ENCODE measurements at places on chromosomes 4 and X.

DNA sequence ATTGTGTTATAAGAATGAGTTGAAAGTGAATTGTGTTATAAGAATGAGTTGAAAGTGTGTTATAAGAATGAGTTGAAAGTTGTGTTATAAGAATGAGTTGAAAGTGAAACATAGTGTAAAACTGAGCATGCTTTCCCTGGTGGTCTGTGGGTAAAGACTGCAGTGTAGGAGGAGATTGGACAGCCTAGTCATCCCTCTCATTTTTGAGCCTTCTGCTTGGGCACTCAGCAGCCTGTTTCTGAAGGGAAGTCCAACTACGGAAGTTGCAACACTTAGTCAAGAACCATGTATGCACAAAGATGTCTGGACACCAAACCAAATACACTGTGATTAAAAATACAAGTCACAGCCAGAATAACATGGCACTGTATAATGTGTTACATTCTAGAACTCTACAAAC is 72.6 kb downstream of the ANK2 start:
- no peak for DNase-seq

DNA sequence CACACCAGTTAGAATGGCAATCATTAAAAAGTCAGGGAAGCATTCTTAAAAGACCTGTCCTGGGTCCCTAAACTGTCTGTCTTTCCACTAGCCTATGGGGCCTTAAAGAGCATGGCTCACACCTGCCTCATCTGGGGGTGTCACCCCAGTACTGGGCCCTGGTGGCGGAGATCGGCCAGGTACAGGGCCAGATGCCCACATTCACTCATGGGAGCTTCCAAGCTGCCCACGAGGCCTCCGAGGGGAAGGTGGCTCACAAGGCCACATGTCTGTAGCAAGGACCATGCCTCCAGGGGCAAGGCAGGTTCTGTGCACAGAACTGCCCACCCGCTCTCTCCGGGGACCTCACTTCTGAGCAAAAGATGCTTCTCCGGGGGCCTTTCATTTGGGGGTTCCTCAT is 55.5 kb upstream of the AFAP1 start:
- no peak for DNase-seq

DNA sequence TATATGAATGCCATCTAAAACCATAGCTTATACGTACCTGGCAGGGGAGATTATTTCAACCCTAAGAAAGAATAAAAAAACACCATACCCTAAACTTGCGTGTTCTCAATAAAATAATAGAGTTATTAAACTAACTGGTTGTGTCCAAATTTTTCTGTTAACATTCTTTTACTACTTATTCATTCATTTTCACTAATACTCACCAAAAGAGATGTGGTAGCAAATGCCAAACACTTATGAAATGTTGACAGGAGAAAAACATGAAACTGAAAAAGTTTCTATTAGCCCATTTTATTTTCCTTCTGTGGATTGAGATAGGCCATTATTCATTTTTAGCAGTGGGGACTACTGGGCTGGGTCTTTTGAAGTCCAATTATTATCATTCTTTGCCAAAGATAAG is 102.0 kb downstream of the TSPAN5 start:
- DNase-seq, result no peak

DNA sequence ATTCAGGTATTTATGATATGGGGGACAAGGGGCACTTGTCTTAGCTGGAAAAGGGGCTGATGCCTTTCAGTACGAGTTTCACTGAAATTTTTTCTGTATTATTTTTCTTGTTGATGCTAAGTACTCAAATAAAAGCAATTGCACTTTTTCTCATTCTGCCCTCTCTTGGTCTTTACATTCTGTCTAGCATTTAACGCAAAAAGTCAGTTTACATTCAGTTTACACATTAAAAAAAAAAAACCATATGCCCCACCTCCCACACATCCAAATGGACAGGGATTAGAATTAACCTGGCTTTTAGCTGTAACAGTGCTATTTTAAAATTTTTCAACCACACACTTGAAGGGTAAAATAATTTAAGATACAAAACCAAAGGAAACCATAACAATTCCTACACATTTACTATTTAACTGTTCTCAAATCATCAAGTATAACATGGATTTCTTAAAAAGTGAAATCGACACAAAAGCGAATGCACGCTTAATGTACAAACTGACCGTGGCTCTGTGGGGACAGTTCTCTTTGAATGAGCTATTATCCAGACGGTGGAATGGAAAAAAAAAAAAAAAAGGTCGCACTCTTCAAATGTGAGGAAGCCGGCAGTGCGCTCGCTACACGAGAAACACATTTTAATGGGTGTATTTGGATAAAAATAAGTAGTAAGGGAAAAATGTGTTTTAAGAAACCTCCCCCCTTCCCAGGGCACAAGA is 1.4 kb downstream of the AMMECR1 start:
- DNase-seq, result no peak

GRCh38 chrX:47186096-47186740 is 7.4 kb upstream of the UBA1 start:
- DNase-seq, result no peak

DNA sequence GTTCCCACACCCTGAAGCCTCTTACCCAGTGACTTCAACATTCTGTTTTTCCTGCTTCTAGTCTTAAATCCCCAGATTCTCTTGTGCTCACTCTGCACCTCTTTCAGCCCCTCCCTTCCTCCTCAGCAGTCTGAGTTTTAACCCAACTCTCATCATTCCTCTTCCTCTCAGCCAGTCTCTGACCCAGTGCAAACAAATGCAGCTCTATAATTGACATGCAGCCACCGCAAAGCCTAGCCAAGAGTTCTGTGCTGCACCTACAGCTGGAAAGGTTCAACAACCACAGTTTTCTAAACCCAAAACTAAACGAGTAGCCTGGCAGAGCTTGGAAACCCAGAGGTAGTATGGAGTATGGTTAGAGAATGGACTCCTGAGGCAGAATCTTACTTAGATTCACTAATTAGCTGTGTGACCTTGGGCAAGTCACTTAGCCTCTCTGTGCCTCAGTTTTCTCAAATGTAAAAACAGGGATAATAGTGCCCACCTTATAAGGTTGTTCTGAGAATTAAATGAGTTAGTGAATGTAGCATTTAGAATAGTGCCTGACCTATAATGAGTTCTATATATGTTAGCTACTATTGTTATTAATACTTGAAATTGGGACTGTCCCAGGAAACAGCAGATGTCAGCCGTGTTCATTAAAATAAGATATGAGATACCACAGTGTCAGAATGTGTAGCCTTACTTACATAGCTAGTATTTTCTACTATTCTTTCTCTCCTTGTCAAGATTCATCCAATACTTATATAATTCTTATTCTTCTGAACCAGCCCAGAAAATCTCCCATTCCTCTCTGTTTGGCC is 3.5 kb downstream of the TMEM154 start:
- no peak for DNase-seq

- DNase-seq, result no peak
Measured at GRCh38 chrX:152177497-152178269, 39.3 kb upstream of the MAGEA10 start.

DNA sequence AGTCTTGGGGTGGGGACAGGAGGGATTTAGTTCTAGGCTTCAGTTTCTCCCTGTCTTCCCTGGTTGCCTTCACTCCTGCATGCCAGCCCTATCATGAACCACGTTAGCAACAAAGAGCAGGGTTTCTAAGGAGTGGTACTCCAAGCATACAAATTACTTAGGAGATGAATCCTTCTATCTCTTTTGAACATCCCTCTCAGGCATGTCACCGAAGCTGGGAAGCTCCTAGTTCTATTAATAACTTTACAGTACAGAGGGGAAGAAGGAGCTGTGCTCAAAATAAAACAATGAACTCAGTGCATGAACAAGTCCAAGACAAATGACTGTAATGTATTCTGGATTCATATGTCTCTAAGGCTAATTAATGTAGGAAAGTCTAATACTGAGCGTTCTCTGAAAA is 450.6 kb upstream of the RASGEF1B start:
- no peak for DNase-seq

- DNase-seq, result no peak
Measured at GRCh38 chrX:46636223-46636622, 62.7 kb downstream of the CHST7 start.

- DNase-seq, result no peak
Measured at GRCh38 chr4:144565527-144566195, 80.3 kb upstream of the HHIP start.

DNA sequence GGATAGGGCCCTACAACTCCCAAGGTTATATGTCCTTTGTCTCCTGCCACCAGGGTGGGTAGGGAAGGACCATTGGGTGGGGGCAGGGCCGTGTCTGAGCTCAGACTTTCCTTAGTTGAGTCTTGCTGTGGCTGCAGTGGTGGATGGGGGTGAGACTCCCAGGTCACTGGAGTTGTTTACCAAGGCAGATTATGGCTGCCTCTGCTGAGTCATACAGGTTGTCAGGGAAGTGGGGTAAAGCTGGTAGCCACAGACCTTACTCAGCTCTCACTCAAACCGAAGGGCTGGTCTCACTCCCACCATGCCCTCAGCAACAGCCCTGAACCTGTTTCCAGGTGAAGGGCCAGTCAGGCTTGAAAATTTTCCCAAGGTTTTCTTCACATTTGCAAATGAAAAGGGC is 58.8 kb upstream of the FAAH2 start:
- DNase-seq, result no peak

DNA sequence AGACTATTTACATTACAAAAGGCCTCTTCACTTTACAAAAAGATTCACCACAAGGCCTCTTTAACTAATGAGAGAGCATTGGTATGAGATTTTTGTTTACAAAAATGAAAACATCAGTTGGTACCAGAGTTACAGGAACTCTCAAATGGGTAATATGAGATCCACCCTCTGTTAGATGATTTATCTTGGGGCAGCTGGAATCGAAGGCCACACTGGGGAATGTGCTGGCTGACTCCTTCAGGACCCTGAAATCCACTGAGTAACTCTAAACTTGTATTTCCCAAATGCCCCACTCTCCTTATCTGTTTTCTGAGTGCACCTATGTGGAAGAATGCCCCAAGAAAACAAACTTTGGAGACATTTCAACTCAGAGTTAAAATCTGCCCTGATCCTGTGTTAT is 232.9 kb upstream of the F9 start:
- DNase-seq, result no peak

DNA sequence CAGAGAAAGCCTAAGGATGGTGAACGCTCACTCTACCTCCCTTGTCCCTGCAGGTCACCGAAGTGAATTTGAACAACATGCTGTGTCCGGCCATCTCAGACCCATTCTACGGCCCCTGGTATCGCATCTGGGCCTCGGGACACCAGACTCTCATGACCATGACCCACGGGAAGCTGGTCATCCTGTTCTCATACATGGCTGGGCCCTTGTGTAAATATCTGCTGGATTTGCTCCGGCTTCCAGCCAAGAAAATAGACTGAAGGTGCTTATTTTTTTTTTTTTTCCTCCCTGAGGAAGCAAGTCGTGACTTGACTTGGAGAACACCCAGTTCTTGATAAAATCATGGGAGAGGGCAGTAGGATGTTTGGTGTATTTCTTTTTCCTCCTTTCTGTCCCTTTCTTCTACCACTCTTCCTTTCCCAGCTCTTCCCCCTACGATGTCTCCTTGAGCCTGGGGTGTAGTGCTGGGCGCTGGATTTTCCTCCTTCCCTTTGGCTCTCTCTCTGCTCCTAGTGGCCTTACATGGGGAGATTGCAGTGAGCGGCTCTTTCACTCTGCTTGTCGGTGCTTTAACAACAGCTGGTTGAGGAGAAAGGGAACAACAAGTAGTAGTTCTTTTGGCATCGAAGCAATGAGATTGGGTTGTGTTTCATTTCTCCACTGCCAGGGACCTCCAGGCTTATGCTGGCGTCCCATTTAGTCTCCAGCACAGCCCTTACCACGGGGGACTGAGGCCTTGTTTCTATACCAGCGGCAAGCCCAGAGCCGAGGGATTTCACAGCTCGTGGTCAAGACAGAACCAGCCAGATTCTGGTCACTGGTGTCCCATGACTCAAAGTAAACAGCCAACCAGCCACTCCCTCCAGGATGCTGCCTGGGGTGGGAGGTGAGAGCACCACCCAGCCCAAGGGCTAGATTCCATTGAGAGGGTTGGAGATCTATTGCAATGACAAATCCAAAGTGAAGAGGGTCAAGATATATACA is 144.4 kb downstream of the AMMECR1 start:
- no peak for DNase-seq

- DNase-seq, result no peak
Measured at GRCh38 chr4:102869569-102870197, 891 bp downstream of the CISD2 start.

GRCh38 chr4:23297327-23297726 is 592.5 kb downstream of the PPARGC1A start:
- DNase-seq, result no peak

DNA sequence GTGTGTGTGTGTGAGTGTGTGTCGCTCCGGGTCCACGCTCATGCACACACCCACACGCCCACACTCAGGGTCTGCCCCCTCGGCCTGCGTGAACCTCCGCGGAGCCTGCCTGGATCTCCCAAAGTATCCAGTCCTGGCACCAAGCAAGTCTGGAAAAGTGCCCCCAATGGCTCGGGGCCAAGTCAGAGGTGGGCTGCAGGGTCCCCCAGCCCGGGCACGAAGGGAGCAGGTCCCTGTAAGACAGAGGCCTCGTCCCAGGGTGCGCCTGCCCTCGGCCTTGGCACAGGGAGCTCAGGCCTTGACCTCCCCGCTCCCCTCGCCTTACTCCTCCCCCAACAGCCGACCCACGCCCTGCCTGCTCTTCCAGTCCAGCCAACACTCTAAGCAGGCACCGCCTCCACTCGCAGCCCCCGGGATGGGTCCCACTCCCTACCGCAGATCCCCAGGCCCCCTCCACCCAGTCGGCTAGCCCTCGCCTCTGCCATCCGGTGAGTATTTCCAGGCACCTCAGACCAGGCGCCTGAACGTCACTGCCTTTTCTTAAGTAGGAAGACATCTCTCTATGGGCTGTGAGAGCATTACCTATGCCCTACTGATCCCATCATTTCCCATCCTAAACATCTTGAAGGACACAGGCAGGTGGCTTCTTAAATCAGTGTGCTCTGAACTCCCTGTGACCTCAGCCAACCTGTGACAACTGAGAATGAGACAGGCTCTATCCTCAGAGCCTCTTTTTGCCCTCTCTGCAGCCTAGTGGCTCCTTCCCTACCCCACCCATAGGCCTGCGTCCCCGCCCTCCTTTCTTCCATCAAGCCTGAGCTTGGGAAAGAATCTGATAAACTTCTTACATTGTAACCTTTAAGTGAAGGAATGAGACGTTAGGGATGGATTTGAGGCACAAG is 704 bp downstream of the FAM114A1 start:
- peak; percentile 82 for DNase-seq

DNA sequence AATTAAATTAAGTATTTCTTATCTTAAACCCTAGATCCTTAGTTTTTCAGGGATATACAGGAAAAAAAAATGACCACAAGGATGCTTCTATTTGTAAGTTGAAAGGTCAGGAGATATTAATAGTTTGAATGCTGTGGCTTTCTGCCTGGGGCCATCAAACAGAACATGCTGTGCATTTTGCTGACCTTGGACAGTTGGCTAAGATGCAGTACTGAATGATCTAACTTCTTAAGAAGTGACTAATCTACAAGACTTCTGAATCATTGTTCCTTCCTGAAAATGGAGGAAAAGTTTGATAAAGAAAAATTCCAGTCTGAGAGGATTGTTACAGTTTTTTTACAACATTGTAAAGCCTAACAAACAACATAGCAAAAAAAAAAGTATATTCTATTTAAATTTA is 237.8 kb upstream of the JADE1 start:
- DNase-seq, result no peak

- no peak for DNase-seq
Measured at GRCh38 chr4:145154573-145154972, 25.8 kb downstream of the OTUD4 start.

All from coronary artery (tissue), 2 donors.